ENCODE measurements at places on chromosomes 2 and 18.

- DNase-seq = no peak
Measured at GRCh38 chr2:229653531-229653930, 60.8 kb downstream of the DNER start.

GRCh38 chr2:1256632-1257324 lies 156.5 kb upstream of the TPO start:
- no peak for DNase-seq

DNA sequence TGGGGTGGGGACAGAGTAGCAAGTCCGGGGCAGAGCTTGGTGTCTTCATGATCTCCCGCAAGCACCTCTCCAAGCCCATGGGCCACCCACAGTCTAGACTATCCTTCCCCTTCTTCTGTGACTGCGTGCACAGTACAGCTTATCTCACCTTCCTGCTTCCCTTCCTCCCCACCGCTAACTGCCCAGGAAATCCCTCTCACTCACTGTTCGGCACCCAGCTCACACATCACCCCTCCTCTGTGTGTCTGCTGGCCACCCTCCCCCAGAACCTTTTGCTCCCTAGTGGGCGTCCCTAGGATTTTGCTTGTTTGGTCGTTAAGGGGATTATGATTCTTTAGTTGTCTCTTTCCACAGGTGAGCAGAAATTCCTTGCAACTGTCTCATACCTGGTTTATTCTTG lies 31.5 kb upstream of the SMAD7 start:
- DNase-seq = no peak

DNA sequence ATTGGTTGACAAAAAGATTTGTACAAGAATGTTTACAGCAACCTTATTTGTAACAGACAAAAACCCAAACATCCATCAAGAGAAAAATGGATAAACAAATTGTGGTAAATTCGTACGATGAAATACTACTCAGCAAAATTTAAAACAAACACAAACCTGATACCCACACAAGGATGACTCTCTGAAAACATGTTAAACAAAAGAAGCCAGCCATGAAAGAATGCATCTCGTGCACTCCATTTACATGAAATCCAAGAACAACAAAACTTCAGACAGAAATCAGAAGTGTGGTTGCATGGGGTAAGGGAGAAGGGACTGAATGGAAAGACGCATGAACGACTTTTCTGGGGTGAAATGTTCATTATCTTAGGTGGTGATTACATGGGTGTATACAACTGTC lies 93.4 kb downstream of the SLC25A12 start:
- no peak for DNase-seq

GRCh38 chr2:159177957-159178356 lies 108.5 kb downstream of the WDSUB1 start:
- DNase-seq = no peak

- DNase-seq = no peak
Measured at GRCh38 chr2:217402761-217403383, 543.0 kb upstream of the TNP1 start.

DNA sequence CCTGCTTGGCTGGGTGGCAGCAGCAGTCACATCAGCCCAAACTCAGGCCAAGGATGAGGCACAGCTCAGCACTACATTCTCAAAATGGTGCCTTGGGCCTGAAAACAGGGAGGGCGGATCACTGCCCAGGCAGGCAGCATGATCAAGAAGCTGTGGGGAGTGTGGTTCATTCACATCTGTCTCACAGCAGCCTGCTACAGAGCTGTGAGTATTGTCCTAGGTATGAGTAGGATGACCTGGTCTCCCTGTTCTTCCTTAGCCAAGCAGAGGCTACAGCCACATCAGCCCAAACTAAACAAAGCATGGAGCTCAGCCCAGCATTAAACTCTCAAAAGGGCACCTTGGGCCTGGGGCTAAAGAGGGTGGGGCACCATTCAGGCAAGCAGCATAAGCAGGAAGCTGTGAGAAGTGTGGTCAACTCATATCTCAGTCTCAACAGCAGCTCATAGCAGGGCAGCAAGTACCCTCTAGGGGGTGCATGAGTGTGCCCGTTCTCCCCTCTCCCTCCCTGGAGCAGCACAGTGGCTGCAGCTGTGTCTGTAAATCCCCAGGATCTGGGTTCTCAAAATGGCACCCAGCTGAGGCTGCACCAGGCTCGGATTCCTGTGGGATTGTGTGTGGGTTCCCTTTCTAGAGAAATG lies 139.6 kb downstream of the TRABD2A start:
- DNase-seq = peak; percentile 27

DNA sequence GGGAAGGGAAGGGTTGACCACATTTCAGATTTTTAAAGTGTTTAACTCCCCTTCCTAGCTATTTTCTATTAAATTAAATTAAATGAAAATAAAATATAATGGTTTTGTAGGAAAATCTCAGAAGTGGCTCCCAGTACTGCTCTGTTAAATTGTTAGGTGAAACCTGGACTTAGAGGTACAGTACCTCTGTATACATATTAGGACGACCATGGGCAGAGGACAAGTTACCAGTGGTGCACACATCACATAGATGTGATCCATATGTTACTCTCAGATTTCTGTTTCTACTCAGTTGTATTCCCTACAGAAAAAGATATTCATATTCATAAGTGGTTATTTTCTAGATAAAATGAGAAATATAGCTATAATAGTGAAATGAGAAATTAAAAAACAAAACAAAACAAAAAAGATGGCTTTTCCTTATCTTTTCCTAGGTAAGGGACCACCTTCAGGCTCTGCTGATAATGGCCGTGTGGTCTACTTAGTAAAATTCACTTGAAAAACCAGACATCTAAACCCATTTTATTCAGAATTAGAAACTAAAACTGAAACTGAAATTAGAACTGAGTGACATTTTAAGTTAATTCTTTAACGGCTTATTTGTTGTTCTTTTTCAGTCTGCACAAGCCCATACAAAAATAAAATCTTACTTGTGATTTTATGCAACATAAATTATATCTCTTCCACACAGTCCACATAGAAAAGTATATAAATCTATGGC lies 832.5 kb upstream of the CHAC2 start:
- no peak for DNase-seq

DNA sequence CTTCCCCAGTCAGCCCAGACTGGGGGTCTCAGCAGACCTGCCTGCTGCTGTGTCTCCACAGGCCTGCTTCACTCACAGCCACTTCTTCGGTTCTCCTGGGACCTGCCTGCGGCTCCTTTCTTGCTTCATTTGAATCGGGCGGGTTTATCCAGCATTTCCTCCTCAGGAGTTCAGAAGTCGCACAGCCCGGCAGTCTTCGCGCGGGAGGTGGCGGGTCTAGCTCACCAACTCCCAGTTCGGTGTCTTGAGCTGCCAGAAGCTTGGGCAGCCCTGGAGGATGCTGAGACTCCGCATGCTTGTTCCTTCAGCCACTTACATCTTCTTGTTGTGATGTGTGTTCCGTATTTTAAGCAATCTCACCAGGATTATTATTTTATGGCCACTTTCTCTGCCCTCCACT lies 10.8 kb downstream of the D2HGDH start:
- no peak for DNase-seq

DNA sequence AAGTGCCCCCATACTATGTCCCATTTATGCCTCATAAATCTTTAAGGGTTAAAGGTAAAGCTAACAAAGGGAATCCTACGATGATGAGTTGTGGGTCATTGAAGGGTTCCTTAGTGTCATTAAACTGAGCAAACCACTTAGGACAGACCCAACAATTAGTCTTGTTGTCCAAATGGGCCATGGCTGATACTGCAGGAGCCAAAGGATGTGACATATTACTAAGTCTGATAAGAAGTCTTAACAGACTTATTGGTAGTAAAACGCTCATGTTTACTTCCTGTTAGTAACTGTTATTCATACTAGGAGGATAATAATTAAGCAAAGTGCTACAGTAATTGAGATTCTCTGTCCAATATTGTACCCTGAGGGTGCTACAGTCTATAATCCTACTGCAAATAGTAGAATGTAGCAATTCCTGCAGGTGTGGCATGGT lies 96.8 kb downstream of the PTPN4 start:
- DNase-seq = no peak

DNA sequence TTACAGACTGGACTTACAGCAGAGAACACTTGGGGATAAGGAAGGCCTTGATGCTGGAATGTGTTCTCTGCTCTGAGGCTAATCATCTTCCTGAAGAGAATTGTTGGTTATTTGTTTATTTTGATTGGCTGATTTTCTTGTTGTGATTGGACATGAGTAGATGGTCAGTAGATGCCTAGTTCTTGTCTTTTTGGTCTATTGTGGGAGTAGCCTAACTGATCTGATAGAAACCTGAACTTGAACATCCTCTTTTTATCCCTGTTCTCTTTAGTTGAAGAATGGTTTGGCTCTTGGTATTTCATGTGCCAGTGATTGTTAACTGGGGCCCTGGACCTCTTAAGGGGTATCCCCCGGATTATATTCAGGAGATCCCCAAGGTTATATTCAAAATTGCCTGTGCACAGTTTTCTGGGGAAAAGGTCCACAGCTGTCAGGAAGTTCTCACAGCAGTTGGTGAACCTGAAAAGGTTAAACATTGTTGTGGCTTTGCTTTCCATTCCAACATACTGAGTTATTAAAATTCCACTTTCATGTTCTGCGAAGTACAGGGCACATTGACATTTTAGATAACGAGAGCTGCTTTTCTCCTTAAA lies 13.6 kb downstream of the TWSG1 start:
- DNase-seq = no peak

GRCh38 chr18:79424880-79425568 lies 29.3 kb downstream of the NFATC1 start:
- no peak for DNase-seq

GRCh38 chr2:11647834-11648600 lies 22.0 kb downstream of the NTSR2 start:
- DNase-seq = no peak

DNA sequence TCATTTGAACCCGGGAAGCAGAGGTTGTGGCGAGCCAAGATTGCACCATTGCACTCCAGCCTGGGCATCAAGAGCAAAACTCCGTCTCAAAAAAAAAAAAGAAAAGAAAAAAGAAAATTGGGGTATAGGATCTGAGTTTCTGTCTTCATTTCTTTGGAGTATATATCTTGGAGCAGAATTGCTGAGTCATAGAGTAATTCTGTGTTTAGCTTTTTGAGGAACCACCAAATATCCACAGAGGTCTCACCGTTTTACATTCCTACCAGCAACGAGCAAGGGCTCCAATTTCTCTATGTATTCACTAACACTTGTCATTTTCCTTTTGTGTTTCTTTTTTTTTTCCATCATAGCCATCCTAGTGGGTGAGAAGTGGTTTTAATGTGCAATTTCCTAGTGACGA lies 87.6 kb upstream of the TEX51 start:
- DNase-seq = no peak

DNA sequence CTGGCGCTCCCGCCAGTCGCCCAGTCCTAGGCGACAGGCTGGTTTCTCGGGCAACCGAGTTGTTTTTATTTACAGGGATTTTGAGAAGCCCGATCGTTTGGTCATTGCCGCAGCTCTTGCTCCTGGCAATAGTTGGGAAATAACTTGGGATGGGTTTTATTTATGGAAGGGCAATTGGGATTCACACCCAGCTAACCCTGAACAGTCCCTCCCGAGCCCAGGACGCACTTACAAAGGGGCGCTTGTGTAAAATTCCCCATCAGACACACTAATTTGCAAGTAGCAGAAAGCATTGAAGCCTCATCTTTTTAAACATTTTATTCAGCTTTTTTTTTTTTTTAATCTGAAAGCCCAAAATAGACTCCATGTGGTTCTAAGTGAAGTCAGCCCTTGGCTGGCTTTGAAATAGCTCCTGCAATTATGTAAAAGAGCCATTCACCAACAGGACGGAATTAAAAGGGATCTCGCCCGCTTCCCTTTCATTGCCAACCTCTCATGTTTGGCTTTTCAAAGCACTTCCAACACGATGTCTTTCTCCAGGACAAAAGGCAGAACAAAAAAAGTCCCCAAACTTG lies 3.6 kb upstream of the GBX2 start:
- no peak for DNase-seq

GRCh38 chr18:35076135-35076924 lies 35.1 kb downstream of the MAPRE2 start:
- no peak for DNase-seq

DNA sequence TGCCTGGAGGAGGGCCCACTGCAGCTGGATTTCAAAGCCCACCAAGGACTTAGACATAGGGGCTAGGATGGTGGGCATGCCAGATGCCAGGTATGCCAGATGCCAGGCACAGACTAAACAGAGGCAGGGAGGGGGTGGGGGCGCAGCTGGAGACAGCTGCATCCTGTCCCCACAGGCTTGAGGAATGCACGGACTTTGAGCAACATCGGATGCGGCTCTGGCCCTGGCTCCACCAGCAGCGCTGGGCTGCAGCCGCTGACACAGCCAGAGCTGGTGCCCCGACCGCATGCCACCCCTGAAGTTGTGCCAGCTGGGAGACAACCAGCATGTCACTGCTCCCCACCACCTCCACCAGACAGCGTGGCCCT lies 39.5 kb downstream of the AQP12A start:
- DNase-seq = no peak

DNA sequence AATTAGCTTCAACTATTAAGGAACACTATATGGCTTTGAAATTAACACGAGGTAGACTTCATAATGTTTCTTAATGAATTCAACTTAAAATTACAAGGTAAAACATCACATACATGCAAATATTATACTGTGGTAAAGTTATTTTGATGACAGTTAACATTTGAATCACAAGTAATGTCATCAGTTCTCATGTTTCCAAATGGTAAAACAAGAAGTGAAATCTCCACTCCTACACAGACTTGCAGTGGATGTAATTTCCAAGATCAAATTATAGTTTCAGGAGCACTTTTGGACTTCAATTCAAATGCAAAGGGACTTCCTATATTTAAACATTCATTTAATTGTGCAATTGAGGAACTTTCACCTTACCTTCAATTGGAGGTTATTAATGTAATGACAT lies 39.1 kb downstream of the C18orf54 start:
- DNase-seq = no peak

GRCh38 chr2:227182765-227183164 lies 18.3 kb downstream of the COL4A3 start:
- no peak for DNase-seq

GRCh38 chr2:198052741-198053140 lies 248.3 kb downstream of the PLCL1 start:
- no peak for DNase-seq

DNA sequence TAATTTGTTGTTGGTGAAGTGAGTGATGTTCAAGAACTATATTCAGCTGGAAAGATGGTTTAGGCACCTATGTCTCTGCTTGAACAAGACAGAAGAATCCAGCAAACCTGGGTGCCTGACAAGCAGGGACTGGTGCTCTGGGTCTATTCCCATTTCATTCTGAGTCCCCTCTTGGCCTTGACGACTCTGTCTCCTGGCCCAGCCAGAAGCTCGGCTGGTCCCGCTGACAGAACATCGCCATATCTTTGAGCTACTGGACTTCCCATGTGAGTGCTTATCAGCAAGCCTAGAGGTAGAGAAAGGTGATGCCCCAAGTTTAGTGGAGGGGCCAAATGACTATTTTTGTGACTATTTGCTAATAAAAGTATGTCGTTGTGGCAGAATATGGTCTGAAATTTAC lies 48.2 kb downstream of the SDC1 start:
- DNase-seq = no peak

GRCh38 chr2:69770747-69771146 lies 28.8 kb downstream of the ANXA4 start:
- DNase-seq = no peak

Measured in stimulated activated CD4-positive, alpha-beta T cell treated with anti-CD3 and anti-CD28 coated beads, Interleukin-2, amount 100 ng/mL, for 24 hours (primary cell).